AG04449 (cell line): ENCODE measurements at places on chromosomes 6 and 20.

DNA sequence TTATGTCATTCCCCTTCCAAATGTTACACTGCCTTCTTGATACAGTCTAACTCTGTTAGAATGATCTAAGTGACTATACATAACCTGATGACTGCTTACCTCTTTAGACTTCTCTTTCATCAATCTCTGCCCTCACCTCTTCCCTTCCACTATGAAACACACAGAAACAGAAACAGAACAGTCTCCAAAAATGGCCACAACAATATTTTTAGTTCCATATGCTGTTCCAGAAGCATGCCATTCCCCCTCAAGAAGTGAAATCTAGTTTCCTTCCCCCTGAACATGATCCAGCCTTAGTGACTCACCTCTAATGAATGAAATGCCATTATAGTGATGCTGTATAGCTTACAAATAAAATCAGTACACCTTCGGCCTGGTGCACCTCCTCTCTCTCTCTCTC lies 229.3 kb upstream of the TENT5A start:
- DNase-seq: peak; percentile 36

DNA sequence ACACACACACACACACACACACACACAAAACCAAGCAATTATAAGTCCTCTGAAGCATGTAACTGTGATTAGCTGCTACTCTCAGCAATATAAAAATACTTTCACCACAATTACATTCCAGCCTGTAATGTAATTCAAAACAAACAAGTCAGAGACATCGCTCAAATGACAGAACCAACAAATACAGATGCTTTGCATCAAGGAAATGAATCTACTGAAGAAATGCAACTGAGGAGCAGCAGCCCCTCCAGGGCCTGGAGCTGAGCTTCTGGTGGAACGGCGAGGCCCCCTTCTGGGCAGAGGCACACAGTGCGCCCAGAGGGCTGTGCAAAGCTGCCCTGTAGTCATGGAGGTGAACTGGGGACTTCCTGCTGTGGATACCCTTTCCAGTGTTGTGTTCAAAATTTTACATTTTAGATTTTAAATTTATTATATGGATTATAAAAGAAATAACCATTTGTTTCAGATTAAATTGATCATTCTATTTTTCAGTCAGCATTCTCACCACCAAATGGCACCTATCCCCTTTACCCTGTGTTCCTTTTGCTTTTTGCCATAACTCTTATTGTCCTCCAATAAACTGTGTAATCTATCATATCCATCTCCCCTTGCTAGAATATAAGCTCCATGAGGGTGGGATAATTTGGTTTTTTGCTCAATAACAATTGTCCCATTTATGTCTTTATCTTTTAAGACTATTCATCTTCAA lies 23.2 kb downstream of the ADAT2 start:
- peak; percentile 80 for DNase-seq

DNA sequence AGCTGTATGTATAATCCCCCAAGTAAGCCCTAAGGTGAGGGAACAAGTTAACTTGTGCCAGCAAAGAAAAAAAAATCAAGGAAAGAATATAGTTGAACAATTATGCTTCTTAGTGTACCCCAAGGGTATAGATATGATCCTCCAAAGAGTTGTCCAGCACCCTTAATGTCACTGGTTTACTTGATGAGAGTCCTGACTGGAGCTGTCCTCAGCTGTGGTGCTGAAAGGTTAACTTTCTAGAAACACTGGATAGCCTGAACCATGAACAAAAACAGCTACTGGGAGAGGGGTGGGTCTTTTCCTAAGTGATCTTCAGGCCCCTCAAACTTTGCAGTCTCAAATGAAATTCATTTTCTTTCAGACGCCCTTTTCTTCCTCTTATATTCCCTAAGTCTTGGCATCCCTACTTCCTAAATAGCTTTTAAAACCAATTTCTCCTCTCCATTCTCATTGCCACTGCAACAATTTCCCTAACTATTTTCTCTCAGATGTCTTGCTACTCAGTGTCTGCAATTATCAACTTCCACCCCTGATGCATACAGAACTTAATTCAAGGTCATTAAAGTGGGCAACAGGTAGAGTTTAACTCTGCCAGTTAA lies 83.5 kb upstream of the PROKR2 start:
- DNase-seq: no peak

- DNase-seq: no peak
Measured at GRCh38 chr6:20211037-20211940, 980 bp downstream of the MBOAT1 start.

- no peak for DNase-seq
Measured at GRCh38 chr6:159897603-159898002, 6.8 kb downstream of the MAS1 start.
